ENCODE measurements at places on chromosomes 13 and 19.

- no peak overlapping the region for H3K27ac ChIP-seq
- peak overlapping the region; percentile 38 for H3K4me3 ChIP-seq
- peaks cover 8% of the 10 kb centered on the region for H3K36me3 ChIP-seq
- H3K27me3 ChIP-seq = no peaks in the 10 kb centered on the region
- peaks cover 13% of the 10 kb centered on the region for H3K4me1 ChIP-seq
Observed at GRCh38 chr13:41764558-41764957, 196.4 kb downstream of the VWA8 start.

DNA sequence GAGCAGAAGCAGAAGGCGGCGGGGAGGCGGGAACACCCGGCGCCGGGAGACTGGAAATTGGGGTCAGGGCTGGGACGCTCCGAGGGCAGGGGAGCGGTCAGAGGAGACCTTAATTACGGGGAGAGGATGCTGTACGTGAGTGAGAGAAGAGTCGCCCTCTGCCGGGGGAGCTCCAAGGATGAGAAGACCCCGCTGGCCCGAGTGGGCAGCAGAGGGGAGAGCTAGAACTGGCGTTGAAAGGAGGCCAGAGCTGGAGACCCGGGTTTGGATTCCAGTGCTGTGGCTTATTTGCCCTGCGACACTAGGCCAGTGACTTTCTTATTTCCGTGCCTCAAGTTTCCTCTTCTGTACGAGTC, 536 bp downstream of the FAM32A start:
- H3K27ac ChIP-seq = peak overlapping the region; percentile 95
- H3K4me3 ChIP-seq = peak overlapping the region; percentile 98
- H3K4me1 ChIP-seq = peaks cover 16% of the 10 kb centered on the region
- peak; percentile 29 for DNase-seq
- H3K27me3 ChIP-seq = no peaks in the 10 kb centered on the region
- peaks cover 34% of the 10 kb centered on the region for H3K36me3 ChIP-seq

DNA sequence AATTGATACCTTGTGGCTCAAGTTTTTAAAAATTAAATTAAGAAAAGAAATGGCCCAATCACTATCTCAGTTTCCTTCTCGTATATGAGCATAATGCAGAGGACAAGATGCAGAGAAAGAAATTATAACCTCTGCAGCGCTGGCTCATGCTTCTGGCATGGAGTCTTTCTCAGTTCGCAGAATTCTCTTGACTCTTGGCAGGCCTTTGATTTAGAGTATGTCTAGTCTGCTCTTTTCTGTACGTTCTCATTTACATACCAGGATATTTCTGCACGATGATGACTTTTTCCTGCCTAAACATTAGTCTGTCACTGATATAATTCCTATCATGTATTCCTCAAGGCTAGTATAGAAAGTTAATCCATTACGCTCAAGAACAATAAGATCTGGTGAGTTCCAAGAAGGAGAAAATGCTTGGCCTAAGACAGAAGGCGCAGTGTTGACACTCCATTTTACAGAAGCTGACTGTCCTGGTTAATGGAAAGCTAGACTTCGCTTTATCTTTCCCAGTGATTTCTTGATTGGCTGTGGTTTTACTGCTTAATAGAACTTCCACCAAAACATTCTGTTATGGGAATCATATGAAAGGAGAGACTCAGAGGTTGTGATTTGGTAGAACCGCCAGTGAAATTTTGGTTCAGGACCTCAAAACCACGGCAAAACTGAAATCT, 1.7 kb upstream of the SMAD9 start:
- peaks cover 54% of the 10 kb centered on the region for H3K27me3 ChIP-seq
- H3K36me3 ChIP-seq = no peaks in the 10 kb centered on the region
- H3K27ac ChIP-seq = no peak overlapping the region
- no peak overlapping the region for H3K4me3 ChIP-seq
- no peaks in the 10 kb centered on the region for H3K4me1 ChIP-seq

GRCh38 chr19:41449079-41449864, 6.3 kb downstream of the ERICH4 start:
- H3K27me3 ChIP-seq = peaks cover 7% of the 10 kb centered on the region
- H3K4me3 ChIP-seq = peak overlapping the region; percentile 81
- DNase-seq = peak; percentile 67
- peaks cover 22% of the 10 kb centered on the region for H3K4me1 ChIP-seq

DNA sequence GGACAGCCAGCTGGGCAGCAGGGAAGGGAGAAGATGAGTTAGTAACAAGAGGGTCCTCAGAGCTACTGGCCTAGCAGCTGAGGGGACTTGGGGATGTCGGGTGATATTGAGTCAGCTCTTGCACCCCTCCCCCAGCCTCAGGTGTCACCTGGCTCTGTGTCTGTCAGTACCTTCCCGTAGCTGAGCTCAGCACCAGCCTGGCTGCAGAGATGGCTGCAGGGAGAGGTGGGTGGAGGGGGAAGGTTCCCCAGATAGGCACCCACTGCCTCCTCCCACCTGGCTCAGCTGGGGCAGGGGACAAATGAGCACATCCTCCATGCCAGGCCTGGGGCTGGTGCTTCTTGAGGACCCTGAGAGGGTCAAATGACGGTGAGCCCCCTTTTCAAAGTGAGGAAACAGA, 6.8 kb upstream of the KPTN start:
- no peak for DNase-seq
- peaks cover 6% of the 10 kb centered on the region for H3K4me1 ChIP-seq
- H3K36me3 ChIP-seq = peaks cover 9% of the 10 kb centered on the region
- H3K4me3 ChIP-seq = no peak overlapping the region
- no peaks in the 10 kb centered on the region for H3K27me3 ChIP-seq
- no peak overlapping the region for H3K27ac ChIP-seq

- no peaks in the 10 kb centered on the region for H3K36me3 ChIP-seq
- no peak for DNase-seq
- no peaks in the 10 kb centered on the region for H3K27me3 ChIP-seq
- H3K4me3 ChIP-seq = no peak overlapping the region
- no peaks in the 10 kb centered on the region for H3K4me1 ChIP-seq
- H3K27ac ChIP-seq = no peak overlapping the region
Observed at GRCh38 chr19:23525276-23525852, 130.1 kb upstream of the ZNF91 start.

DNA sequence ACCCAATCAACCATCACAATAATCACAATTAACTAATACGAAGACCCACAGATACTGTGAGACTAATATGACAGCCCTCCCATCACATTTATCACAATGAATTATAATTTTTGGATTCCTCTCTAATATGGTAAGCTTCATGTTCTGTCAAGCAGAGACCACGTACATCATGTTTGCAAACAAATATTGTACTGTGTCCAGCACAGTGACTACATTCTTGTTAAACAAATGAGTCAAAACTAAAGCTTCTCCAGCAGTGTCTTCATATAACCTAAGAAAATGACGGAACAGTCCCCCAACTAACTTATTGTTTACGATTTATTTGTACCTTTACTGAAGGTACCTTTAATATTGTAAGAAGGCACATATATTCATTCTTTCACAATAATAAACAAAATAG, 292.6 kb downstream of the ENOX1 start:
- no peaks in the 10 kb centered on the region for H3K36me3 ChIP-seq
- peaks cover 2% of the 10 kb centered on the region for H3K27me3 ChIP-seq
- no peaks in the 10 kb centered on the region for H3K4me1 ChIP-seq
- no peak for DNase-seq
- H3K27ac ChIP-seq = no peak overlapping the region
- no peak overlapping the region for H3K4me3 ChIP-seq
